ENCODE measurements at places on chromosomes 1 and 21.

DNA sequence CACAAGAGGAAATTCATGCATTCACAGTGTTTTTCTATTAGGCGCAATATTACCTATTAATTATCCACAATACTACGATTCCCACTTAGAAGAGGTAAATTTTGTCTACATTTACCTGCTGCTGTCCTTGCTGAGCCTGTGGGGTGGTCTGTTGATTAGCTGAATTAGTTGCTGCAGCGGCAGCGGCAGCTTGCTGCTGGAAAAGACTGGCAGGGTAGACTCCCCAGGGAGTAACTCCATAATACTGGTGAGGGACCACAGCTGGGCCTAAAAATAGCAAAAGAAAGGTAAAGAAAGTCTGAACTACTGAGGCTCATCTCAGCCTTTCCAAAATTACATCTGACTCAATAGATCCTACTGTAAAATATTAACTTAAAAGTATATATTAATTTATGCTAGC lies 66.0 kb upstream of the SDC3 start:
- no peak for DNase-seq

GRCh38 chr1:8666389-8667167 lies 150.9 kb downstream of the RERE start:
- DNase-seq, result no peak

DNA sequence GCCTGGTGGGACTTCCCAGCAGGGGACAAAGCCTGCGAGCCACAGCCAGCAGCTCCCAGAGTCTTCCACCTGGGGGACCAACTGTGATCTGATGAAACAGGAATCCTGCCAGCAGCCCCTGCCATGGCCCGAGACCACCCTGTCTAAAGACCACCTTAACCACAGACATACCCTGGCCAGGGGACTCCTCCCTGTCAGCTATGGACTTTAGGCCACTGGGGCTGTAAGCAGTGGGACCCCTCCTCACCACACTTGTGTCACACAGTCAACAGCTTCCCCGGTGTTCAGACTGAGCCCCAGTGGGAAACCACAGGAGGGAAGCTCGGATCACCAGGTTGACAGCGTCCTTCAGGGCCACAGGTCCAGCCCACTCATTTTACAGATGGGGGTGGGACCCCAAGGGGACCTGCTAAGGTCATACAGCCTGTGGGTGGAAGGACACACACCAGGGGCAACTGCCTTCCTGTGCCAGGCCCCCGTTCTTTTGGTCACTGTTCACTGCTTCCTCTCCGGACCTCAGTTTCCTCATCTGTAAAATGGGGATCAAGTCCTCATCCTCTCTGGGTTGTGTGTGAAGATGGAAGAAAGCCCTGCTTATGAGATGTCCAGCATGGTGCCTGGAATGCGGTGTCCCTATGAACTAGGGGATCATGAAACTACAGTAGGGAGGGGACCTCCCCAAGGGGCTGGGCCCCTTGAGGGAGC lies 11.4 kb downstream of the EPHA2 start:
- no peak for DNase-seq

GRCh38 chr1:67134695-67135094 lies at the start of gene C1orf141:
Gene C1orf141 (minus strand): TSS chr1:67134970. CDS start chr1:67127240, 7,730 bp downstream.
- no peak for DNase-seq

GRCh38 chr1:18198260-18198659 lies 90.7 kb downstream of the IGSF21 start:
- DNase-seq, result no peak

DNA sequence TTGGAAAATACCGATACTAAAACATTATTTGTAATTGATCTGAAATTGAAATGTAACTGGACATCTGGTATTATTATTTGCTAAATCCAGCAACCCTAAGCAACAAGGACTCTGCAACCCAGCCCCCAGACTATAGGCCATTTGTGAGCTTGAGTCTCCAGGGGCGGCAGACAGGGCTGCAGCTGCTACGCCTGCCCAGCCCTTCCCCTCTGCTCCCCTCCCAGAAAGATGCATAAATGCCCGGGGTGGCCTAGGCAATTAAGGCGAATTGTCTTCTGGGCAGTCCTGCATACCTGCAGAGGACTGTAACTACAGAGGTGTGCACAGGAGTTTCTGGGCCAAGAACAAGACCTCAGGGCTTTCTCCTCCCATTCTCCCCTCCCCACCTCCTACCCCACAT lies 41.2 kb upstream of the LBR start:
- no peak for DNase-seq

GRCh38 chr1:91226741-91227140 lies 177.9 kb downstream of the HFM1 start:
- DNase-seq, result no peak

GRCh38 chr1:105894006-105894405 lies 1162.5 kb upstream of the PRMT6 start:
- no peak for DNase-seq

GRCh38 chr1:161214369-161214768 lies 726 bp upstream of the FCER1G start:
- no peak for DNase-seq

DNA sequence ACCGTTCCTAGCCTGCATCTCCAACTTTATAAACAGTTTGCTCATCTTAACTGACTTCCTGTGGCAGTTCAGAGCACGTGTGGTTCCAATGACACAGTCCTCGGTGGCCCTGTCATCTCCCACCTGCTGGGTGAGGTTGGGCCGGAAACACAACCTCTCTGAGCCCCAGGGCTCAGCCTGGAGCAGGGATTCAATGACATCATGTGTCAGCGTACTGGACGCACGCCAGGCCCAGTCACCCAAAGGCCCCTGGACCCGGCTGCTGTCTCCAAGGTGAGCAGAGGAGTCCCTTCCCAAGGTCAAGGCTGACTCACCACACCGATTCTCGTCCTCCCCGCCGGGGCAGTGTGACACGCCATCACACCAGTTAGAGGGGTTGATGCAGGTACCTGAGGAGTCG lies 19.9 kb downstream of the TMPRSS2 start:
- DNase-seq, result no peak

GRCh38 chr1:74512170-74512915 lies at the start of gene LRRC53:
Gene LRRC53 (minus strand): TSS chr1:74512611. CDS start chr1:74483349, 29,262 bp downstream.
- no peak for DNase-seq

DNA sequence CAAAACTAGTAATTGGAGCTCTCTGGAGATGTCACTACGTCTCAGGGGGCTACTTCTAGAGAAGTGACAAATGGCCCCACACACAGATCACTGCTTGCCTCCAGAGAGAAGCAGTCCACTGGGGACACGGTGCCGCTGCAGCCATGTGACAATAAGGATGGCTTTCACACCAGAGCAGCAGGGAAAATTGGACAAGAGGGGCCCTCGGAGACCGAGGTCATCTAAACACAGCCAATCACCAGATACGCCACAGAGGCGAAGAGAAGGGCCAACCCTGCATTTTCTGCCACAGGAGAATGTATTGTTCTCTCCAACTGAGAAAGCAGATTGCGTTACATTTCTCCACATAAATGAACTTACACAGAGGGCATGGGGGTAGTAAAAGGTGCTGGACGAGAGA lies 51.2 kb upstream of the TIAM1 start:
- DNase-seq, result no peak

GRCh38 chr1:10537082-10537766 lies 62.5 kb downstream of the PEX14 start:
- DNase-seq, result no peak

DNA sequence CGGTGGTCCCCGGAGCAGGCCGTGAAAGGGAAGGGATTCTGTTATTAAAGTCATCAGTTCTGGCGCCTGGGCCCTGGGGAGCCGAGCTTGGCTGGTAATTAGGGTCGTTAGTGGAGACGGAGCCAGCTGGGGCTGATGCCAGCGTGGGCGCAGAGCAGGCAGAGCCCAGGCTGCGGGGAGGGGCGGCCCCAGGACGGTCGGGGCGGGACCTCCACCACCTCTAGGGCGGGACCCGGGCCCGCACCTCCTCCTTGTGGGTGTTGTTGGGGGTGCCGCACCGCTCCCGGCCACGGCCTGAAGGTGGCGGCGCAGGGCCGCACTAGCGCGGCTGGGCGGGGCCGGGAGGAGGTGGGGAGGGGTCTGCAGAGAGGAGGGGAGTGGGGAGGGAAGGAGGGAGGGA lies 470.6 kb downstream of the PTPRU start:
- peak; percentile 86 for DNase-seq

GRCh38 chr21:35843911-35844667 lies 216.2 kb downstream of the SETD4 start:
- DNase-seq, result no peak

DNA sequence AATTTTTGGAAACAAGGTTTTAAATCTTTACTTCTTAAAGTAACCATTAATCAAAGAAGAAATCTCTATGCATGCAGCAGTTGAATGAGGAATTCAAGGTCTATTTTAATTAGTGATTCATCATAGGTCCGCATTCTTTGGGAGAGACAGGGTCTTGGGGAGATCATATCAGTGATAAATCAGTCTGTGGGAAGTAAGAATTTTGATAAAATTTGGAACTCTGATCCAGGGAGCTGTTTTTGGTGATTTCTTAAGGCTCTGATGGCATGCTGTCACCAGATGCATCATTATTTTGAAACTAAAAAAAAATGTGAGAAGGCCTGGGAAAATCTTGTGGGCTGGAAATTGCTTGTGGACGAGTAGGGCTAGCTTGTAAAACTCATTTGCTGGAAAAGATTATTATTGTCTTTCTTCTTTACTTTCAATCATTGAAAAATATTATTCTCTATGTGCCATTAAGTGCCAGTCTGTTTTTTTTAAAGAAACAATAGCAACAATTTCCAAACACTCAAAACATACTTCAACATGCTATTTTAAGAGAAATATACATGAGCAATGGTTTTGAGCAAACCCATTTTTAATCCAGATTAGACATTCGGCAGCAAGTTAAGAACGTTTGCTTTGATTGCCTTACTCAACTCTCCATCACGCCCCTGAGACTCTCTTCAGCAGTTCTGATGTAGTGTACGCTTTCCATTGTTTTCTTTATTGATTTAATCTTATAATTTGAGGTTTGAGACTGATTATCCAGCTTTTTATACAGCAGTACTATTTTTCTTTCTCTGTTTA lies 62.6 kb downstream of the ZBTB18 start:
- no peak for DNase-seq

- DNase-seq, result no peak
Observed at GRCh38 chr1:187605736-187606135, 777.0 kb downstream of the PLA2G4A start.

GRCh38 chr1:9465640-9466039 lies 73.6 kb upstream of the SLC25A33 start:
- no peak for DNase-seq

DNA sequence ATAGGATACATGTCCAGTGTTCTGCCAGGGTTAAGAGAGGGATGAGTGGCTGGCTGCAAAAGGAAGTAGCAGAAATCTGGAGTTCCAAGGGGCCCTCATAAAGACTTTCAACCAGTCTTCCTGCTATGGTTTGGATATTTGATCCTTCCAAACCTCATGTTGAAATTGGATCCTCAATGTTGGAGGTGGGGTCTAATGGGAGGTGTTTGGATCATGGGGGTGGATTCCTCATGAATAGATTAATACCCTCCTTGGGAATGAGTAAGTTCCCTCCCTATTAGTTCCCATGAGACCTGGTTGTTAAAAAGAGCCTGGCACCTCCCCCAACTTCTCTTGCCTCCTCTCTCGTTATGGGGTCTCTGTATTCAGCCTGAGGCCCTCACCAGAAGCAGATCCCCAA lies 10.1 kb upstream of the GNG12 start:
- DNase-seq, result no peak

GRCh38 chr1:47758341-47759250 lies 238.6 kb downstream of the TRABD2B start:
- no peak for DNase-seq

DNA sequence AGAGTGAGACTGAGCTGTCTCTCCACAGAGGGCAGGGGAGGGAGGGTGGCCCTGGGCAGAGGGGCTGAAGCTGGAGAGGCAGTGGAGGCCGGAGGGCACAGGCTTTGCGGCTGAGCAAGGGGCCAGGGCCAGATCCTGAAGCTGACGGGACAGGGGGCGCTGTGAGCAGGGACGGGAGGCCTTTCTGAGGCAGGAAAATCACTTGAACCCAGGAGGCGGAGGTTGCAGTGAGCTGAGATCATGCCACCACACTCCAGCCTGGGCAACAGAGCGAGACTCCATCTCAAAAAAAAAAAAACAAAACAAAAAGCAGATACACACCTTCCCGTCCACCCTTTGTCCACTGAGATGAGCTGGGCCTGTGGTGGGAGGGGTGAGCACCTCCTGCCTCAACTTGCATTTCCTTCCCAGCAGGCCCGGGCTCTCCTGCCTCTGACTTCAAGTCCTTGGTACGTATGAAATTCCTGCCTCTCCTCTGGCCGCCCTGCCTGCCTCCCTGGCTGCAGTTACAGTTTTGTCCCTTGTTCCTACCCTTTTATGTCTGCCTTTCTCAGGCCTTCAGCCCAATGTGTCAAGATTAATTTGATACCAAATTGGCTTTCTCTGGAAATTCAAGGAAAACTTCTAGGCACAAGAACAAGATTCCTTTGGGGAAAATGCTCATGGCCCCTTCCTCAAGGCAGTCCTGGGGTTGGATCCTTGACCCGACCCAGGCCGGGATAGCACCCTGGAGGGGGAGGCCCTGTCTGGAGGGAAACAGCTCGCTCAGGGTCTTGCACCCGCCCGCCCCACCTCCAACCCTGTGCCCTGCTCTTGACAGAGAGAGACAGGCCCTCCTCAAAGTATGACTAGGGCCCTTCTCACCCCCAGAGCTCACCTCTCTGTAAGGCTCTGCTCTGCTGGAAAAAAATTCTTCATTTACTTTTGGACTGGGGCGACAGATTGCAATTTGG lies 11.2 kb upstream of the ADAMTSL4 start:
- DNase-seq, result no peak

DNA sequence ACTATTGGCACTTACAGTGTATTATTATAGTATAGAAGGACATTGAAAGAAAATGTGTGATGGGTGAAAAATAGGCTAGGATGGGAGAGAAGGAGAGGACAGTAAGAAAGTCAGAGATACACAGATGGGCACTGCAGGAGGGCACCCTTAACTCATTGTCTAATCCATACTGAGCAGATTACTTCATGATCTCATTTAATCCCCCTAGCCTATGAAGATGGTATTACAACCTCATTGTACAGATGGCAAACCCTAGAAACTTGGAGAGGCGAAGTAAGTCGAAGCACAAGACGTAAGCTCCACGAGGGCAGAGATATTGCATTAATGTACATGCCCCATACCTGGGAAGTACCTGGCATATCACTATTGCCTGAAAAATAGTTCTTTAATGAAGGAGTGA lies 346.9 kb upstream of the DAB1 start:
- no peak for DNase-seq

All from upper lobe of left lung (tissue), 6 donors.